ENCODE measurements at places on chromosomes 5 and 9.

- DNase-seq: no peak
Measured at GRCh38 chr5:120452471-120452870, 11.6 kb upstream of the PRR16 start.

- DNase-seq: no peak
Measured at GRCh38 chr5:134289509-134290113, 63.7 kb upstream of the PPP2CA start.

DNA sequence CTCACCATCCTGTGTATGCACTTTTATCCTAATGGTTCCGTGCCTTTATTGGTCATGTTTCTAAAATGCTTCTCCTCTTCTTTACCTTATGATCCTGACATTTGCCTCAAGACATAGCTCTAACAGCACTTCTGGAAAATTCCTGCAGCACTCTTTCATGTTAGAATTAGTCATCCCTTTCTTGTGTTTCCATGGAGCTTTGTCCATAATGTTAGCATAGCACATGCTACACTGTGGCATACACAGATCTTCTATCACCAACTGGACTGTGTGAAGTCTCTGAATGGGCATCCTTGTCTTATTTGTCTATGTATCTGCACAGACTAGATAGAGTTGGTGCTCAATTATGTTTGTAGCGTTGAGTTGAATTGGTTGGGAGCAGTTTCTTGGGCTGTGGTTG lies 2.0 kb downstream of the SCGB3A2 start:
- DNase-seq: no peak

- DNase-seq: no peak
Measured at GRCh38 chr5:119019501-119019900, 31.2 kb upstream of the DTWD2 start.

DNA sequence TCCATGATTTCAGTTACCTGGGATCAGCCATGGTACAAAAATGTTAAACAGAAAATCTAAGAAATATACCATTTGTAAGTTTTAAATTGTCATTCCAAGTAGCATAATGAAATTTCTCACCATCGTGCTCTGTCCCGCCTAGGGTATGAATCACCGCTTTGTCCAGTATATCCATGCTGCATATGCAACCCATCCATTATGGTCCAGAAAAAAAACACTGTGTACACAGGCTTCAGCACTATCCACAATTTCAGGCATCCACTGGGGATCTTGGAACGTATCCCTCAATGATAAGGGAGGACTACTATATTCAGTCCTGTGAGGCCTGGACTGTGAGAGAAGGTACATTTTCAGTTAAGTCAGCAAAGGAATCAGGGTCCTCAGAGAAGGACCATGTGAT lies 37.6 kb upstream of the HNRNPA0 start:
- no peak for DNase-seq

DNA sequence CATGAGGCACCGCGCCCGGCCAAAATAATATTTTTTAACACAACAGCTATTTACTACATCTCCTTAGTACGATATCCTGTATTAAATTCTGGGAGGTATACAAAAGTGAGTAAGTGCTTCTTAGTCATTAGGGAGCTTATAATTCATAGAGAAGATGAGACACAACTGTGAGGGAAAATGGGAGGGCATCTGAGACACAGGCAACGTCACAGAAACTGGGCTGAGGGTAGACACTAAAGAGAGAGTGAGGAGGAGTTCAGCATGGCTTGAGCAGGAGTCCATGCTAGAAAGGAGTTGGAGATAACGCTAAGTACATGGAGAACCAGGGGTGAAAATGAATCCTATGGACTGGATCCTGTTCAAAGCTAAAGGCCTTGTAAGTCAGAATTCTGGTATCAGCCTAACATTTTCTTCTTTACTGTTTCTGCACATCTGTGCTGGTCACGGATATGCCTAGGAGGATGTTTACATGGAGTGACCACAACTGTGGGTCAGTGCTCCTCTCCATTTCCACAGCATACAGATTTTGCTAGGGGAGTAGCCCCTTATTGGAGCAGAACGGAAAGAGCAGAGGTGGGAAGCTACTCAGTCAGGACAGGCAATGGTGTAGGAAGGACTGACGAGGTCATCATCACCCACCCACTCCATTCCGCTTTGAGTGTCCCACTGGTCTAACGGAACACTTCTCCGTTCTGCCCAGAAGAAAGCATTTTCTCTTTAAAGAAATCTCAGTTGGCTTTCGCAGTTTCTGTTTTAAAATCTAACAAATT lies 310.4 kb upstream of the EFNA5 start:
- DNase-seq: no peak

DNA sequence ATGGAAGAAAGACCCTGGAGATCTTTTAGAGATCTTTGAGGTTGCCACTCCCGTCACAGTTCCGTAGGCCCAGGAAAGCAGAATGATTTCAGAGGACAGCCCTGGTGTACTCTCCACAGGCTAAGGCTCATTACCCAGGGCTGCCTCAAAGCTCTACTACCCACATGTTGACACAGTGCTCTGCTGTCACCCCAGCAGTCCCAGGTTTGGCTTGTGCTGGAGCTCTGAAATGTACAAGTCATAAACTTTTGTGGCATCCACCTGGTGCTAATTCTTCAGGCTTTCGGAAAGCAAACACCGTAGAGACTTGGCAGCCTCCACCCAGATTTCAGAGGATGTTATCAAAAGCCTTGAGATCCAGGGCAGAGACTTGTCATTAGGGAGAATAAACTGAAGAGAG lies 136.5 kb downstream of the MTRR start:
- DNase-seq: no peak

DNA sequence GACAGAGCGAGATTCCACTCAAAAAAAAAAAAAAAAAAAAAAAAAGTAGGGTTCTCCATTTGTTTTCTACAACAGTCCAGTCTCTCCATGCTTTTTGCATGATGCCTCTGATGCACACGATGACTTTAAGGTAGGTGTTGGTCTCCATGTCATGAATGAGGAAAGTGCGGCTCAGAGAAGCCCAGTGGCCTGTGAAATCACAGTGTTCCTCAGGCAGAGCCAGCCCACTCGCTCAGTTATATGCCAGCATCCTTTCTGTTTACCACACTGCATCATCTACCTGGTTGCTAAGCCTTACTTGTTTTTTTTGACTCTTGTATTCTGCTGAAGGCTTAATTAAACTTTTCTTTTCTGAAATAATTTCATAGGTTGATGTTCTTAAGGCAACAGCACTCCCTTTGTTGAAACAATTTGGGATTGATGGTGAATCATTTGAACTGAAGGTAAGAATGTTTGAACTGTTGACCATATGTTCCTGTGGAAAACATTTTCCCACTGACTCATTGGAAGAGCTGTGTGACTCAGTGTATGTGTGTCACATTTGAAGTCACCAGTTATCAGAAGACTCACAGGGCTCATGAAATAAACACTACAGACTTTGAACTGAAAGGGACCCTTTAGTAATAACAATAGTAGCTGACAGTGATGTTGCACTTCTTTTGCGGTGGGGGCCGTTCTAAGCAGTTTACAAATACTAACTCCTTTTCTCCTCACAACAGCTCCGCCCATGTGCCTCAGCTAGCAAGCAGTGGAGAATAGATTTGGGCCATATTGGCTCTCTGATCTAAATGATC lies 40.2 kb downstream of the RCL1 start:
- no peak for DNase-seq

DNA sequence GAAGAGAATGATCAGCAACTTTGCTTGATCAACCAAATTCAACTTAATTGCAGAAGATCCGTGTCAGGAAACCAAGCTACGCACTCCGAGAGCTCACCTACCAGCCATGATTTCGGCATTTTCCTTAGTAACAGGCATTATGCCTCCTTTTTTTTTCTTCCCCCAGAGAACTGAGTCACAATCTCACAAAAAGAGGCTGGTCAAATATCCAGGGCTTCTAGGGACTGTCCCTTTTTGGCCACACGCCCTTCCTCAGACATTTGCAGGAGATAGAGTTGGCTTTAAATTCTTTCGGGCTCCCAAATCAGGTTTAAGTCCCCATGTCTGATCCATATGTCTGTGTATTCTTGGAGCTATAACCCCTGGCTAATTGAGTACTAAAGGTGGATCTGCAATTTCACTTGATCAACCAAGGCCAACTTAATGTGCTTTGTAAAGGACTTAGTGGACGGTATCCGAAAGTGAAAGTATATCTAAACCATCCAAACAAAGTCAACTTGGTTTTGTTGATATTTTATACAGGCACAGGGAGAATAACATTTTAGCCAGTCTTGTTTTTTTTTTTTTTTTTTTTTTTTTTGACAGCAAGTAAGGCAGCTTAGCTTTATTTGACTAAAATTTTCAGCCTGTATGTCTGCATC lies 100.8 kb upstream of the TBCA start:
- DNase-seq: no peak

DNA sequence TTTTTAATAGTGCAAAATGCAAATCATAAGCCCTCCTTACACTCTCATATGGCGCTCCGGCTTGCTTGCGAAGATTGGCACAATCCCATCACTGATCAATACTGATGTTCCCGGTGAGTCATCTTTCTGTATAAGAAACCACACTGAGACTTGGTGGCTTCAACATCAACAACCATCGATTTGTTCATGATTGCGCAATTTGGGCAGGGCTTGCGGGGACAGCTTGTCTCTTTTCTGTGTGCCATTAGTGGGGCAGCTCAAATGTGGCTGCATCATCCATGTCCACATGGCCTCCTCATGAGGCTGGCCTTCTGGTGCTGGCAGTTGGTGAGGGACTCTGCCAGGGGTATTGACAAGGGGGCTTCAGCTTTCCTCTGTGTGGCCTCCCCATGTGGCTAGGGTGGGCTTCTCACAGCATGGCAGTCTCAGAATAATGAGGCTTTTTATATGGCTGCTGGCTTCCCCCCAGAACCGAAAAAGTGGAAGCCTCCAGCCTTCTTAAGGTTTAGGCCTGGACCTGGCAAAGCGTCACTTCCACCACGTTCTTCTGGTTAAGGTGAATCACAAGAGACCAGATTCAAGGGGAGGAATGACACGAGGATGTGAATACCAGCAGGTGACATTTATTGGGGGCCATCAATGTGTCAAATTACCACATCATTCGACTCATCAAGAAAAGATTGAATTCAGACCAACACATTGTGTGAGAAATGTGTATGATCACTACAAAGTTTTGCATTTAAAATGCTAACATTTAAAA lies 79.5 kb upstream of the NFIL3 start:
- DNase-seq: no peak

- DNase-seq: no peak
Measured at GRCh38 chr9:12849486-12850003, 74.7 kb downstream of the LURAP1L start.

GRCh38 chr5:5297432-5298067 lies 124.9 kb upstream of the ICE1 start:
- no peak for DNase-seq

DNA sequence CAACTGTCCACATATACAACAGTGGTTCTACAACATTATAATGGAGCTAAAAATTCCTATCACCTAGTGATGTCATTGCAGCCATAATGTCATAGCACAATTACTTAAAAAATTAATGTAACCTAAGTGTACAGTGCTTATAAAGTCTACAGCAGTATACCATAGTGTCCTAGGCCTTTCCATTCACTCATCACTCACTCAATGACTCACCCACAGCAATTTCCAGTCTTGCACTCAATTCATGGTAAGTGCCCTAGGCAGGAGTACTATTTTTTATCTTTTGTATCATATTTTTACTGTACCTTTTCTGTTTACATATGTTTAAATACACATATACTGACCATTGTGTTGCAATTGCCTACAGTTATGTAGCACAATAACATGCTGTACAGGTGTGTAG lies 9.6 kb upstream of the PUM3 start:
- DNase-seq: no peak

DNA sequence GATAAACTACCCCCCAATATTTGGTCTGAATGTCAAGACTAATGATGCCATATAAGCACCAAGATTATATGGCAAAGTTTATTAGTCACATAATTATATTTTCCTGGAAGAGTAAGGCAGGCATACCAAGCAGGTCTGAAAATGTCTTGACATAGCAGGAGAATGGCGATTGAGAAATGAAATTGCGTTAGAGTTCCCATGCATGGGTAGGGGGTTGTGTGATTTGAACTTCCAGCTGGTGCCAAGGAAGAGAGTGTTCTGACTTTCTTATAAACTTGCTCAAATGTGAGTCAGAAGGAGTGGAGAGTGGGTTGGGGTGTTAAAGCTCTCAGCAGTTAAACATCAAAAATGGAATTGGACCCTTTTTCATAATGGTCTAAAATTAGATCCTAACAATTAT lies 1200.6 kb upstream of the ACO1 start:
- DNase-seq: no peak

DNA sequence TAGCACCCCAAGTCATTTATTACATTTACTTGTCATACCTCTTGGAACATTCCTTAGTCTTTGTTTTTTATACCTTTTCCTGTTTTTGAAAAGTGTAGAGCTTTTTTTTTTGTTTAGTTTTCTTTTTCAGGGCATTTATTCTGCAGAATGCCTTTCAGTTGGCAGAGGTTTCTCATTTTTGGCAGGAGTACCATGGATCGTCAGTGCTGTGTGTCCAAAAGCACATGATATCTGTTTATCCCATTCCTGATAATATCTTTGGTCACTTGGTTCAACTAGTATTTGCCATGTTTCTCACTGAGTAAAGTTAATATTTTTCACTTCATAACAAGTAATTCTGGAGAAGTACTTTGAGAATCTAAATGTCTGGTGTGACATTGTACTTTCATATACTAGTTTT lies 10.7 kb downstream of the OGN start:
- no peak for DNase-seq

DNA sequence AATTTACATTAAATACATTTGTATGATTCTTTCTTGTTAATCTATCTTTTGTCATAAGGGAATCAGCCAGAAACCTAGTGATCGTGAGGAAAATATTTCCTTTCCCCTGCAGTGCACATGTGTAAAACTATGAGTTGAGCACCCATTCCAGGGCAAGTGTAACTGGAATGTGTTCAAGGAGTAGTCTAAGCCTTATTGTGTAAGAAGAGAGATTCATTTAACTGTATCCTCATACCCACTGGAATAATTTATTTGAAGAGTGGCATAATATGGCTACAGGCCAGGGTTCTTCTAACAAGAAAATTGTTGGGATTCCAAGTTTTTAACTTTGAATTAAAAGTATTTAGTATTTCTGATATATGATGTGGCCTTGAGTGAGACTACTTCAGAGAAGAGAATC lies 1692.7 kb downstream of the EFNA5 start:
- no peak for DNase-seq

DNA sequence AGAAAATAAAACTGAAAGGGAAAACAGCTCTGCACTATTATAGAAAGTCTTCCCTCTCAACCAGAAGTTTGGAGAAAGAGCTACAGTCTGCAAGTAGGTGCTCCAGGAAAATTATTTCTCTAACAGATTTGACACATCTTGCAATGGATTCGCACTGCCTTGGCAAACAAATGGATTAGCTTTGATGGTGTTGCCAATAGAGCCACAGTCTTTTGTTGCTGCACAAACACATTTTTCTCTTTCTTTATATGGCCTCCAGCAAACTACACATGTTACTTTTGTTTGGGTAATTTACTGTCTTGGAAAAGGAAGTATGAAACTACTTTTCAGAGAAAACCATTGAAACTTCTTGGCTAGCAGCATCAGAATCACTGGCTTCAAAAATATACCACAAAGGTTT lies 523.1 kb downstream of the EFNA5 start:
- no peak for DNase-seq

DNA sequence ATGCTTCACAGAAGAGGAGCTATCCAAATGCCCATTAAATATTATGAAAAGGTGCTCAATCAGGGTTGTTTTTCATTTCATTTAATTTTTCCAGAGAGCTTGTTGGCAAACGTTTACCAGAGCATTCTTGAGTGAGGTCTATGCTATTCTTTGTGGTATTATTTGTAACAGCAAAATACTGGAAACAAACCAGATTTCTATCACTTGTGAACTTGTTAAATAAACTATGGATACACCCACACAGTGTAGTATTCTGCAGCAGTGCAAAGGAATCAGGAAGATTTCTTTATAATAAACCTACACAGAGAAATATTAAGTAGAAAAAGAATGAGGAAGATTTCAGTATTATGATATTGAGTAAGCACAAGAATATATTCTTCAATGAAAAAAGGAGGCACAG lies 15.0 kb upstream of the SLC1A1 start:
- DNase-seq: no peak

Measured in T-helper 1 cell (primary cell).